SHP77 (cell line): ENCODE measurements at places on chromosomes 2 and 18.

DNA sequence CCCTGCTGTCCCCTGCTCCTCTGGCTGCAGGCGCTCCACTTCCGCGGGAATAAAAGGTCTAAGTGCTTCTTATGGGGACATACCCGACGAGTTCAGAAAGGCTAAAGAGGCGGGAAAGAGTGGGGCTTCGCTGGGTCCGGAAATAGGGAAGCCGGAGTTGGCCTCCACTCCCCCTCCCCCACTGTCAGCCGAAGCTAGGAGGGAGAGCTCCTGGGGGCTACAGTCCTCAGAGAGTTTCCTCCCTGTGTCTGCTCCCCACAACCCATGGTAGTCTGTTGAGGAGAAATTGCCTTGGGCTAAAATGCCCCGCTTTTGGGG is 7.2 kb downstream of the GAD1 start:
- DNase-seq: no peak

- DNase-seq: no peak
Observed at GRCh38 chr2:209305026-209305425, 118.8 kb upstream of the MAP2 start.

GRCh38 chr2:150476286-150476685 is 11.2 kb downstream of the RND3 start:
- no peak for DNase-seq

DNA sequence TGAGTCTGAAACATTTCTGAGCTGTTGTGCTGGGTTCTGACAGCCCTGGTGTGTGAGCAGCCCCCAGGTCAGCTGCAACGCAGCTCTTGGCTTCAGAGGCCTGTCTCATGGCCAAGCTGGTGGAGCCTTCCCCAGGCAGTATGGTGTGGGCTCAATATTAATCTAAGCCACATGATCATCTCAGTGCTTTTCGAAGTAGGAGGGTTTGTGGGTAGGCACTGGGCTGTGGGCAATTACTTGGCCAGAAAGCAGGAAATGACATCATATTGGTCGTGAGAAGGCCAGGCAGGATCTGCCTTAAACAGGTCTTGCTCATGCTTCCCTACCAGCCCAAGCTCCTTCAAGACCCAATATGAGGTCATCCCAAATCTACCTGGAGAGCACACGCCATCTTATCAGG is 26.9 kb downstream of the LOXHD1 start:
- no peak for DNase-seq

- no peak for DNase-seq
Observed at GRCh38 chr2:223941579-223942277, 3.4 kb downstream of the WDFY1 start.
